Pulmonary artery endothelial cell (primary cell): ENCODE measurements at places on chromosomes 3 and 15. TPM values are rescaled to one million over a fixed set of nuclear protein-coding genes. Genes with fewer than 3 reads are reported as not detected.

DNA sequence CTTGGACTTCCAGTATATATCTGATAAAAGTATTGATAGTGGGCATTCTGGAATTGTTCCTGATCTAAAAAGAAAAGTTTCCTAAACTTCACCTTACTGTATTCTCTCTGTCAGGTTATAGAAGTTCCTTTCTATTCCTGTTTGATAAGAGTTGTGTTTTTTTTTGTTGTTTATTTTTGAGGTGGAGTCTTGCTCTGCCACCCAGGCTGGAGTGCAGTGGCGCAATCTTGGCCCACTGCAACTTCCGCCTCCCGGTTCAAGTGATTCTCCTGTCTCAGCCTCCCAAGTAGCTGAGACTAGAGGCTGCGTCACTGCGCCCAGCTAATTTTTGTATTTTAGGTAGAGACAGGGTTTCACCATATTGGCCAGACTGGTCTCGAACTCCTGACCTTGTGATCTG lies 13.1 kb downstream of the BLM start:
- no peak for DNase-seq

GRCh38 chr15:40256638-40257235 lies 17.9 kb downstream of the PAK6 start:
- no peak for DNase-seq

DNA sequence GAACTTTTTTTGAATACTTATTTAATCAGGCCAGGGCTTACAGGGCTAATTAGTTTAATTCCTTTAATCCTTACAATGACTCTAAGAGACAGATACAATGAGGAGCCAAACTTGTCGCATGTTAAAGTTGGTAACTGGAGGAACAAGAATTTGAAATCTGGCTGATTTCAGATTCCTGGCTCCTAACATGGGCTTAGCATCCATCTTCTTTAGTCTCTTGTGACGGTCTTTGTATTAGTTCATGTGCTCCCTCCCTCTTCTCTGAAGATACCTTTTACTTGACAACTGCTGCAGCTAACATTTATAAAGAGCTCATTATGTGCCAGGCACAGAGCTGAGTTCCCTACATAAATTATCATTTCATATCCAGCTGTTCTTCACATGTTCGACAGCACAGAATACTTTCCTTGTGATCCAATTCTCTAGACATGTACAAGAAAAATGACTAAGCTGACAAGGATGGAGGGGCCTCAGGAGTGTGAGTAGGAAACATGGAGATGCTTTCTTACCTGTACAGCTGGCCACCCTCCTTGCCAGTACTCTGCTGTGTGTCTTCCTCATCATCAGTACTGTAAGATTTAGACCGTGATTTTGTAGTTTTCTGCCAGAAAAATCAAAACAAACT lies 206.8 kb upstream of the STRIT1 start:
- no peak for DNase-seq

DNA sequence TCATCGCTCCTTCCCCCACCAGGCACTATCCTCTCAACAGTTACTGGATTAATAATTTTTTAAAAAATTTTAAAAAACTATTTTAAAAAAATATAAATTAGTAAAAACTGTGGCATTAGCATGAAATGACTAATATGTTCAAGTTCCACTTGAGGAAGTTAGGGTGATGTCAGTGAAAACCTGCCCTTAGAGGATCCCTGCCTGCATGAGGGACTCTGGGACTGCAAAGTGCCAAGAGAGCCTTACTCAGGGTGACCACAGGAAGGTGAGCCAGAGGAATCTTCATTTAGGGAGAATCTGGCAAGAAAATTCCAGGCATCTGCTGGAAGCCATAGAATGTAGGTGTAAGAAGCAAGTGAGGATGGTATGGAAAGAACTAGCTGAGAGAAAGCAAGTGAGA lies 157.7 kb upstream of the BCL6 start:
- no peak for DNase-seq

DNA sequence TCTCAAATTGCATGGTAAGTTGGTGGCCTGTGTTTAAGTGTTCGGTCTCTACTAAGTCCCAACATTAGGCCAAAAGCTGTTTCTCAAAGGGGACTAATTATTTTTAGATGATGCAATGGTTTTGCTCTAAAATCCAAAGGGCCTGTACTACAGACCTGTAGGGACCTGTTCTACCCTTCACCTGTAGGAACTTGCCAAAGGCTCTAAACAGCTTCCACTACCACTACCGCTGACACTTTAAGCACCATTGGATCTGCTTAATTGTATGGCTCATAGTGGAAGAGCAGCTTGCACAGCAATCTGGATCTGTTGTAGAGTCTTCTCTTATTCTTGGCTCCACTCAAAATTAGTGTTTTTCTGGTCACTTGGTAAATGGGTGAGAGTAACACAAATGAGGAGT lies 346.8 kb downstream of the EPHA6 start:
- DNase-seq, result no peak

DNA sequence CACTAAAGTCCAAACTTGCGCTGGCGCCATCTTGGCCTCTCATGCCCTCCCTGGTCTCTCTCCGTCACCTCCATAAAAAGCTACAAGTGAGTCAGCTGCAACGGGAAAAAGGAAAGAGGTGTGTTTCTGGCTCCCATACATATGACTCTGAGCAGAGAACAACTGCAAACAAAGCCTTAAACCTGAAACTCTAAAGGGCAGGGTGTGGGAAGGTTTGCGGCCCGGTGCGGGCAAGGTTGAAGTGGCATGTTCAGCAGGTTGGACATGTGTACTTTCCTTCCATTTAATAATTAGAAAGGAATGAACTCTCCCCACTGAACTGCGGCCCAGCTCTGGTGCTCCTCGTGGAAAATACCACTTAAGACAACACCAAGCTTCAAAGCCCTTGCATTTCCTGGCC lies 59.0 kb upstream of the PPARG start:
- DNase-seq, result no peak

ROBO2 gene
- total RNA-seq, result 0.42 and 2.9 TPM in 2 replicates

HIGD2B gene
- 0.07 and 0.13 TPM in 2 replicates for total RNA-seq

SH3GL3 gene
- 0.07 TPM in 1 of 2 replicates, not detected in the other for total RNA-seq

CHST14 gene
- 11.0 and 11.1 TPM in 2 replicates for total RNA-seq

CCR5 gene
- not detected in 2 replicates for total RNA-seq
